ENCODE measurements at places on chromosomes 5 and 9.

DNA sequence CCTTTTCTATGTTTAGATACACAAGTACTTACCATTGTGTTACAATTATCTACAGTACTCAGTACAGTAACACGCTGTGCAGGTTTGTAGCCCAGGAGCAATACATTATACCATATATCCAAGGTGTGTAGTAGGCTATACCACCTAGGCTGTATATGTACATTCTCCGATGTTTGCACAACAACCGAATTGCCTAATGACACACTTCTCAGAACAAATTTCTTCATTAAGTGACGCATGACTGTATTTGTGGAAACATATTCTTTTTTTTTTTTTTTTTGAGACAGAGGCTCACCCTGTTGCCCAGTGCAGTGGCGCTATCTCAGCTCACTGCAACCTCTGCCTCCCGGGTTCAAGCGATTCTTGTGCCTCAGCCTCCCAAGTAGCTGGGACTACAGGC is 4.0 kb upstream of the RAD23B start:
- DNase-seq = no peak

DNA sequence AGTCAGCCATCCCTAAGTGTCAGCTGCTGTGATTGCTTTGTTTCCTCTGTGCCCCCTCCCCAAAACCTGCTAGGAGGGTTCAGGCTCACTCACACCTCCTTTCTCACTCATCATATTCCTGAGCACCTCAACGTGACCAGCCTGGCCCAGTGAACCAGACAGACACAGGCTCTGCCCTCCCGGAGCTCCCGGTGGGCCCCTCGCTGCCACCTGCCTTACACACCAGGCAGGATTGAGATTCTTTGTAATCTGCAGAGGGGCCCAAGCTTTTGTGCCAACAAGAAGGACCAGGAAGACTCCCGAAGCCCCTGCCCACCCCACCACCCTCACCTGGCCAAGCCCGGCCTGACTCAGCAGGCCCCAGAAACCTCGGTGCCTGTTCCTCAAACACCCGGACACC is 87.8 kb downstream of the NTNG2 start:
- DNase-seq = no peak

DNA sequence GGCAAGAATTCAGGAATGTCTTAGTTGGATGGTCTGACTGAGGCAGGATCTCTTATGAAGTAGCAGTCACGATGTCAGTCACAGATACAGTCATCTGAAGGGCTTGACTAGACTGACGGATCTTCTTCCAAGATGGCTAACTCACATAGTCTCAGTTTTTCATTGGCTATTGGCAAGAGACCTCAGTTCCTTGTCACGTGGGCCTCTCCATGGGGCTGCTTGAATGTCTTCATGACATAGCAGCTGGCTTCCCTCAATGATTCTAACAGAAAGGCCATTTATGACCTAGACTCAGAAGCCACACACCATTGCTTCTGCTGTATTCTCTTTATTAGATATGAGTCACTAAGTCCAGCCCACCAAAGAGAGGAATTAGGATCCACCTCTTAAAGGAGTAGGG is 4.7 kb downstream of the APC start:
- no peak for DNase-seq

GRCh38 chr5:172770374-172770674 is 671 bp downstream of the DUSP1 start:
- DNase-seq = peak; percentile 51

- DNase-seq = no peak
Measured at GRCh38 chr9:37454238-37454637, 11.0 kb downstream of the ZBTB5 start.

GRCh38 chr5:95876782-95877181 is 54.3 kb upstream of the GLRX start:
- no peak for DNase-seq

- DNase-seq = no peak
Measured at GRCh38 chr9:127714020-127714750, 1.3 kb downstream of the PTRH1 start.

DNA sequence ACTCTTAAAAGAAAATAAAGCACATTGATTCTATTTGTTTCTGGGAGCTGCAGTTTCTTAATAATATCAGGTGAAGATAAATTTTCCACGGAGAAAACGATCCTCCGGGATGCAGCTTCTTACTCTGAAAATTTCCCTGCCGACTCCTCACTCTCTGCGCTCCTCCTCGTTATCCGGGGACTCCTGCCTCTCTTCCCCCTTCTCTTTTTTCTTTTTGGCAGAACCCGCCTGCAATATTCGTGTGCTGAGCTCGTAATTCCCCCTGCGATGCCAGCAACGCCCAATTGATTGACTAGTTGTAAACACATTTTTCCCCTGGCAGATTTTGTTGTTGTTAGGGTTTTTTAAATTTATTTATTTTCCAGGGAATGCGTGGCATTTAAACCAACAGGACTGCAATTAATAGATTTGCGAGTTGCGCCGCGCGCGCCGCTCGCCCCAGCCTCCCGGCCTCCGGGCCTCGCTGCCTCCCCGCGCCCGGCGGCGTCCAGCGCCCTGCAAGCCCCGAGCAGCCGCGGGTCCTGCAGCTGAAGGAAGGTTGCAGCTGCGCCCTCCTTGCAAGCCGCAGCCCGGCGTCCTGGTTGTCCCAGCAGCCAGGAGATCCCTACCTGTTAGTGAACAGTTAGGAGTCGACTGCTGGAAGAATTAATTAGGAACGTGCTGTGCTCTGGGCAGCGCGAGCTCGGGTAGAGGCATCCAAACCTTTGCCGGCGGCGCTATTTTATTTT is 2.2 kb downstream of the NTNG2 start:
- DNase-seq = no peak

DNA sequence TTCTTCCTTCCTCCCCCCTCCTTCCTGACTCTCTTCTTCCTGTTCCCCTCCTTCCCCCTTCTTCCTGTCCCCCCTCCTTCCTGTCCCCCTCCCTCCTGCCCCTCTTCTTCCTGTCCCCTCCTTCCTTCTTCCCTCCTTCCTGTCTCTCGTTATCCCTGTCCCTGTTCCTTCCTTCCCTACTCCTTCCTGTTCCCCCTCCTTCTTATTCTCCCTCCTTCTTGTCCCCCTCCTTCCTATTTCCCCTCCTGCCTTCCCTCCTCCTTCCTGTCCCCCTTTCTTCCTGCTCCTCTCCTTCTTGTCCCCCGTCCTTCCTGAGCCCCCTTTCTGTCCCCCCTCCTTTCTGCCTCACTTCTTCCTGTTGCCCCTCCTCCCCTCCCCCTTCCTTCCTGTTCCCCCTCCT is 70.6 kb downstream of the COL5A1 start:
- no peak for DNase-seq

GRCh38 chr5:121299153-121299552 is 552.5 kb upstream of the FTMT start:
- DNase-seq = no peak

GRCh38 chr5:170076211-170076610 is 29.5 kb upstream of the FOXI1 start:
- no peak for DNase-seq

DNA sequence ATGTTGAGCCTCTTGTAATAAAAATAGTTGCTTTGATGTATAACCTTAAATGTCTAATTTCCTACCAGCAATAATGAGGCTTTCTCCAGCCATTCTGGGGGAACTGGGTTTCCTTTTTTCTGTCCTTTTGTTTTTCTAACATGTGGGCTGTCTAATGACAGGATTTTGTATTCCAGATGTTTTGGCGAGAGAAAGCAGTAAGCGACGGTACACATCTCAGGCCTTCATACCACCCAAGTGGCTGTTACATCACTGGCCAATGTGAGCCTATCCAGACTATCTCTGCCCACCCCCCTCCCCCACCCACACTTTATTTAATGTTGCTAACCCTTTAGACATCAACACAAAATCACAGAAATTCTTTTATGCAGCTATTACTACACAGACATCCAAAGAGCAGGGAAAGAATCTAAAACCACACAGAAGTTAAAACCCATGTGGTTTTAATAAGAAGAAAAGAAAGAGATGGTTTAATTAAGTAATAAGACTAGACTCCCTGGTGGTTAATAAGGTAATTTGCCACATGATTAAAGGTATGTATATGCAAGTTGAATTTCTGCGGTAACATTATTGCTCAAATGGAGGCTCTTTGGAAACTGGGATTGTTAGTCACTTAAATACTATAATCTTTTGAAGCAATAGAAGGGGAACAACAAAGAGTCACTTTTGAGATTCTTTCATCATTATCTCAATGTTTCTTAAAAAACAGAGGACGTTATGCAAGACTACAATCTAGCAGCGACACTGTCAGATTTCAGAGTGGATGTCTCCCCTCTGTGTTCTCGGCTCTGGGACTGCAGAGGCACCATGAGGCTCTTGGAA is 365.1 kb downstream of the ENC1 start:
- DNase-seq = no peak

DNA sequence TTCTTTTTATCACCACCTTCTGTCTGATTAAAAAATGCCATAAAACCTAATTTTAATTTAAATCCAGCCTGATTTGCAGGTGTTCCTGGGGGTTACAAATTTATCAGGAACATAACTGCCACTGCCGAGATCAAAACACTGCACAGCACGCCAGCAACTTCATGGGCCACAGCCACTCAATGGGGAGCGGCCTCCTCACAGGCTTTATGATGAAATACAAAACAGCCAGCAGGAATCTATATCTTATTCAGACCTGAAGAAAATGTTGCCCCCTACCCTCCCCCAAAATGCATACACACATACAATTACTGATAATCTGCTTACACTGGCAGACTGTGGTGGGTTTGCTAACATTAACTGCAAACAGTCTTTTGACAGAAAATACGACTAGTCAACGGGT is 151.7 kb upstream of the POU5F2 start:
- no peak for DNase-seq
